ENCODE measurements at places on chromosomes 3 and 15. TPM values are rescaled to one million over a fixed set of nuclear protein-coding genes. Genes with fewer than 3 reads are reported as not detected.

GRCh38 chr3:81716870-81717509 is 44.5 kb downstream of the GBE1 start:
- H3K4me1 ChIP-seq = peaks cover 4% of the 10 kb centered on the region
- DNase-seq = no peak
- no peaks in the 10 kb centered on the region for H3K36me3 ChIP-seq

GRCh38 chr3:193305356-193305755 is 64.3 kb downstream of the PLAAT1 start:
- DNase-seq = no peak
- no peak overlapping the region for H3K4me3 ChIP-seq
- no peaks in the 10 kb centered on the region for H3K4me1 ChIP-seq
- H3K27me3 ChIP-seq = peaks cover 44% of the 10 kb centered on the region

DNA sequence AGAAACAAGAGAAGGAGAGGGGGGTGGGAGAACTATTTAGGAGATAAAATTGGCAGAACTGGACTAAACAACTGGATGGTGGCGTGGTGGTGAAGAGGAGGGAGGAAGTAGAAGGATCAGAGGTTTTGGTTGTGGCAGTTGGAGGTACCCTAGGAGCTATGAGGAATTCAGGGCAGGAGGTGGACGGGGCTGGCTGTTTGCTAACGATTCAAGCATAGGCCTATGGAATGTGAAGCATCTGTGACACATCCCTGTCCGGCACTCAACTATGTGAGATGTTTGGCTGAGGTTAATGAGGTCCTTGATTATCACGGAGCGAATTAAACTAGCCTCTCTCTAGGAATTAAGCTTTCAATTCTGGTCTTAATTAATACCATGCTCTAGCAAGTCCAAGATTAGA is 13.5 kb downstream of the TARS3 start:
- no peak for DNase-seq
- H3K36me3 ChIP-seq = peaks cover 50% of the 10 kb centered on the region
- no peak overlapping the region for H3K4me3 ChIP-seq

Gene MST1R
- total RNA-seq = 4.3 TPM

Gene GRAMD2A
- 2.0 TPM for total RNA-seq

Gene PLA2G4B
- total RNA-seq = 10.6 TPM

Measured in mesothelial cell of epicardium (in vitro differentiated cells).